Colonic mucosa (tissue), 4 donors: ENCODE measurements at places on chromosomes 4 and X. TPM values are rescaled to one million over a fixed set of nuclear protein-coding genes. Genes with fewer than 3 reads are reported as not detected.

GRCh38 chr4:181147416-181147951 lies 1095.7 kb upstream of the TENM3 start:
- DNase-seq = no peak

GRCh38 chr4:69775321-69775867 lies 15.0 kb upstream of the SULT1B1 start:
- DNase-seq = no peak

GRCh38 chrX:132118358-132118757 lies 9.5 kb downstream of the FRMD7 start:
- DNase-seq = no peak

GRCh38 chrX:119698845-119699244 lies 5.9 kb upstream of the SEPTIN6 start:
- DNase-seq = no peak

DNA sequence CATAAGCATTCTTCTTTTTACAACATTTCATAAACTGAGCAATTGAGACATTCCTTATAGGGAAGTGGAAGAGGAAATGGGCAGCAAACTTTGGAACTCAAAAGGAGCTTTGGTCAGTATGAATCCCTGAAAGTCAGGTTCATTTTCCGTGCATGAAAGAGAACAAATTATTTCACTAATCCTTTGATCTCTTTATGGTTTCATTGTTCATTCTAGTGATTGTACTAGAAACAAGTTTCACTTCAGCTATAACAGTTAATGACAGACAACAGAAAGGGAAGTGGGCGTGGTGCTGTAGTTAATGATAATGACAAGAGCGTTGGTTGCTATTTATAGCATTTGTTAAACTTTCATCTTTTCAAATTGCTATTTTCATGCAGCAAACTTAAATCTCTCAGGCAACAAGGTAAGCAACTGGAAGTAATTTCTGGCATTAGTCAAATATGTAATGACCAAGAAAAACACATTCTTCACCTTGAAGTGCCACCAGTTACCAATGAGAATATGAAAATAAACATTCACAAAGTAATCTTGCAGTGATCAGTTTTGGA lies 98.4 kb downstream of the AREG start:
- peak; percentile 35 for DNase-seq

DNA sequence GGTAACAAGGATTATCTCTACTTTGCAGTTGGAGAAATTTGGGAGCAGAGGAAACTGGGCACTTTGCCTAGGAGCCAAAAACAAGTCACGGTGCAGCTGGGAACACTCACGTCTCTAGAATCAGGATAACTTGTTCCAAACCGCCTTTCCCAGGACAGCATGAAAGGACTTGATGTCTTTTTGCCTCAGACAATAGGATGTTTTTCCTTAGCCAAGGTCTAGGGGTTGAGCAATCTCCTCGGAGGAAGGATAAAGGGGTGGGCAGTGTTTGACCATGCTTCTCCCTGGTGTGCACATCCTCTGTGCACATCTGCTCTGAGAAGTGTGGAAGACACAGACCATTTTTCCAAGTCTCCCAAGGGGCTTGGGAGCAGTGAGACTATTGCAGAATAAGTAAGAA lies 1.7 kb upstream of the SPARCL1 start:
- peak; percentile 49 for DNase-seq

The CLCN5 gene
- total RNA-seq = 9.7 TPM

The IL3RA gene
- 6.7 TPM for total RNA-seq

The ADGRG4 gene
- 0.03 TPM for total RNA-seq

The CSN1S1 gene
- not detected for total RNA-seq
